Nucleus accumbens (tissue), 56 donors: ENCODE measurements at places on chromosomes 2 and 18.
A peak's percentile ranks its signal among the peaks of the same experiment; 100 is the strongest.

DNA sequence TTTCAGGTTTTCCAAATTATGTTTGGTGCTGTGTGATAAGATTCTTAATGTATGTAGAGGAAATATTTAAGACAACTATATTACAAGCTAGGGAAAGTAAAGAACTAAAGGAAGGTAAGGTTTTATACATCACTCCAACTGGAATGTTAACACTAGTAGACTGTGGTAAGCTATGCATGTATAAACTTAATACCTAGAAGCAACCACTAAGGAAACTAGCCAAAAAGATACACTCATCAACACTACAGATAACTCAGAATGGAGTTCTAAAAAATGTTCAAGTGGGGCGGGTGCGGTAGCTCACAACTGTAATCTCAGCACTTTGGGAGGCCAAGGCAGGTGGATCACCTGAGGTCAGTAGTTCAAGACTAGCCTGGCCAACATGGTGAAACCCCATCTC is 37.8 kb upstream of the MALL start:
- DNase-seq, result no peak

DNA sequence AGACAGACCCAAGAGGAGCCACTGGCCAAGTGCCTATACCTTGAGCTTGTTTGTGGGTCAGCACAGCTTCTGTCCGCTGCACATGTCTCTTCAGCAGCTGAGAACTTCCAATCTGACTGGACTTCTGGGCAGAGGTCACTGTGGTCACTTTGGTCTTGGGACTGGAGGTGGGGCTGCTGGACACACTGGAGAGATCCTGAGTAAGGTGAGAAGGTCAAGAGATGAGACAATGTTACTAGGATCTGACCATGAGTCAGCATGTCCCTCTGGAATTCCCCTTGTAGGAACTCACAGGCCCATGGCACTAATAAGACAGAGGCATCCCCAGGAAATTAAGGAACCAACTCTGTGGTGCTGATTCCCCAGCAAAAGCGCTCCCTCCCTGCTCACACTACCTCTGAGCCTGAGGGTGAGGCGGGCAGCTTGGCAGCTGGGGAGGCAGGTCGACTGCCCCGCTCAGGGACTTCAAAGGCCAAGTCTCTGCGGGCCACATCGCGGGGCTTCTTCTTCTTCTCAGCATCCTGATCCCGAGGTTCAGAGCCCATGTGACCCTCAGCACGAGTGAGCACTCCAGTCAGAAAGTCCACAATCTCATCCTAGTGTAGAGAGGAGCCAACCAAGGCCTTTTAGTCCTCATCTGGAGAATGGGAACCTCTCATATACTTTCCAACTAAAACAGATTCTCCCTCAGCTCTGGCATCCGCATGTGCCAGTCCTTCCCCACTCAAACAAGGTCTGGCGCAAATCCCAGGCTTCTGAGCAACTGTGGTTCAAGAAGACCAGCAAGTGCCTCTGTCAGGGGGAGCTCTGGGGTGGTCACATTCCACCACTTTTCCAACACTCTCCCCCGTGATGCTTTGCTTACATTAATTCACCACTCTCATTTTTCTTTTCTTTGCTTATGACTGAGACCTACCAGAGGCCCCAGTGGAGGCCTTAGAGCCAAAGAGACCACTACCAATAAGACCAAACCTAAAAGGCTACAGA is 29.4 kb downstream of the KANSL3 start:
- no peak for DNase-seq

DNA sequence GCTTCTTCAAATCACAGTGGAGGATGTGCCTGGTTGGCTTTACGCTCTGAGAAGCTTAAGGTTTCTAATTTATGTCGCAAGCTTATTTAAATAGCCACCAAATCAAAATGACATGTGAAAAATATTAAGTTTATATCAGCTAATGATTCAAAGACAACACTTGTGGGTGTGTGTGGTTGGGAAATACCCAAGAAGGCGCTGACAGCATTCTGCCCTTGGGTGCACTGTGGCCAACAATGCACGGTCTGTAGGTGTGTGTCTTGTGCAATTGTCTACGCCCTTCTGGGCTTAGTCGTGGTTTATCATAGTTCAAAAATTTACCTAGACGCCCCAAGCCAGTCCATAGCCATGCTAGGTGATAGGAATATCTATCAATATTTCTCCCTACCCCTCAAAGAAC is 60.9 kb downstream of the KCTD1 start:
- no peak for DNase-seq

DNA sequence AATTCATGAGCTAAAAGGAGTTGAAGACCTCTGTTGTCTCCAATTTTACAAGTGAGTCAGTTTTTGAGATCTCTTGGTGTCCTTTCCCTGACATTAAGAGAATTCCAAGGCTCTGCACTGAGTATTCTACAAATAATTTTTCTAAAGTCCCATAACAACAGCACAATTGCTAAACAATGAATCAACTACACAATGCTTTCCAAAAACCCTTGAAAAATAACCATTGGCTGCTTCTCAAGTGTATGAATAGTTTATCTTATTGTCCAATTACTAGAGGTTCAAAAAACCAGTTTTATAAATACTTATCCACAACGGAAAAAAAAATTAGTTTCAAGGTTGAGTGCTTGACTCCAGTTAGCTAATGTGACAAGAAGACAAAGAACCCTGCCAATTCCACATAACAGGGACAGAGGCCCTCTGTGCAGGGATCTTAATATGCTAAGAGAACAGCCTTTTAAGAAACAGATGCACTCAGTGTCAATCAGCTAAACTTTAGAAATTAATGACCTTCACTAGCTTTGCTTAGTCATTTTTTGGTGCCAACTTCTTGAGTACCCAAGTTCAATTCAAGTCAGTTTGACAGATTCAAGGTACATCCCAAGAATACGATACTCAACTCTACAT is 266.6 kb upstream of the CYP26B1 start:
- DNase-seq, result no peak

GRCh38 chr2:101341901-101342624 is 33.6 kb upstream of the RNF149 start:
- peak; percentile 47 for DNase-seq

GRCh38 chr2:206642075-206643025 is at the start of gene FAM237A:
Gene FAM237A, plus strand, starts transcription at chr2:206642487. Its CDS starts 1,750 bp downstream, at chr2:206644237.
- DNase-seq, result peak; percentile 7

DNA sequence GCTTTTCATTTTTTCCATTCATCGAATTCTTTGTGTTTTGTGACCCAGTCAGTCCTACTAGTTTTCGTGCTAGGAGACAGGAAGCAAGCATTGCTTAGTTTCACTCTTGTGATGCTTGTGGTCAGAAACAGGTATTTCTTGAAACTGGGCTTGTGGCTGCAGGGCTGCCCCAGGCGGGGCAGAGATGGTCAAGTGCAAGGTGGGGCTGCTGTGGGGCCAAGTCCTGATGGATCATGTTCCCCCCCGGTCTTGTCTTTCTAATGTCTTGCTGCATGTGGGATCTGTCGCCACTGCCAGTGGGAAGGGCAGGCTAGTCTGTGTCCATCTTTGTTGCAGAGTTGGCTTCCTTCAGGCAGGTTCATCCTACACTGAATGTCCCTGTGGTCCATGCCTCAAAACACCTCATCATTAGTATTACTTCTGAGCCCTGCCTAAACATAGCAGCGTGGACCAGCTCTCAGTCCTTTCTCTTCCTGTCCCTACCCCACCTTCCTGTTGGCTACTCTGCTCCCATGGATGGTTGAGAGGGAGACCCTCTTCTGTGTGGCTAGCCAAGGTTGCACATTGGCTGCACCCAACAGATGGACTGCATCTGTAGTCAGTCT is 38.7 kb downstream of the INPP4A start:
- no peak for DNase-seq

DNA sequence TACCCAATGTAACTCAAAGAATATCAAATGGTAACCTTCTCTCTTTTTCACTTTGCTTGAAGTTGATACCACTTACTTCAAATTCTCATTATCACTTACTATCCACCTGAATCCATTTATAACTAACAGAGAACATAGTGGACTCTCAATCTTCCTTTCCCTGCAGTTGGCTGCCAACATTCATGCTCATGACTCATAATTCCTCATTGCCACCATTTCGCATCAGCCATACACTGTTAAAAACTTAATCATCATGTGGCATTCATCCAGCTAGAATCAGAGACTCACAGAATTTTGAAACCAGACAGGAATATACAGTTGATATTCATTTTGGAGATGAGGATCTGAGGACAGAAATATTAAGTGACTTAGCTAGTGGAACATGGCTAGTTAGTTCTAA is 56.8 kb downstream of the SLC4A10 start:
- no peak for DNase-seq

DNA sequence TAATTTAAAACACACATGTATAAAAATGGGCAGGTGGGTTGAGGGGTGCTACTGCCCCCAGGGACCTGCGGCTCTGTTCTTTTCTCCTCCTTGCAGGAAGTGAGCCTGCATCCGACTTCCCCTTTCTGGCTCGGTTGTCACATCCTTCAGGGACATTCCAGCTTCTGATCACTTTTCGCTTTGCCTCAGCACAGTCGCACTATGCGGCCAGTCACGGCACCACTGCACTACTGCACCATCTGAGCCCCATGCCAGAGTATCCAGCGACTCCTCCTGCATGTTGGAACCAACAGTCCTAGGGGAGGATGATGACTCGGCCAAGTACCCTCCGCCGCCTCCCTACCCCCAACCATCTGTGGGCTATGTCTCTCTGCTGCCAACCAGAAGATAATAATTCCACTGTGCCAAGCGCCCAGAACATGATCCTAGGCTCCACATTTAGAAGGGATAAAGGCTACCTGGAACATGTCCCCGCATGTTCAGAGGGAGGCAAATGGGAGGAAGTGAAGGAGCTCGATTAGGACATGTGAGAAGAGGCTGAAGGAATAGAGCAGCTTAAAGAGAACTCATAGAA is 17.6 kb downstream of the CDC42EP3 start:
- DNase-seq, result no peak

DNA sequence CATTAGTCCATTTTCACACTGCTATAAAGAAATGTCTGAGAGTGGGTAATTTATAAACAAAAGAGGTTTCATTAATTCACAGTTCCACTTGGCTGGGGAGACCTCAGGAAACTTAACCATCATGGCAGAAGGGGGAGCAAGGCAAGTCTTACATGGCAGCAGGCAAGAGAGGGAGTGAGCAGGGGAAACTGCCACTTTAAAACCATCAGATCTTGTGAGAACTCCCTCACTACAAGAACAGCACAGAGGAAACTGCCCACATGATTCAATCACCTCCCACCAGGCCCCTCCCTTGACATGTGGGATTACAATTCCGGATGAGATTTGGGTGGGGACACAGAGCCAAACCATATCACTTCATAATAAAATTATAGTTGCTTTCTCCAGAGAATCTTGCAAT is 365.5 kb upstream of the ID2 start:
- no peak for DNase-seq

GRCh38 chr2:175461839-175462238 is 280.3 kb upstream of the ATP5MC3 start:
- no peak for DNase-seq

DNA sequence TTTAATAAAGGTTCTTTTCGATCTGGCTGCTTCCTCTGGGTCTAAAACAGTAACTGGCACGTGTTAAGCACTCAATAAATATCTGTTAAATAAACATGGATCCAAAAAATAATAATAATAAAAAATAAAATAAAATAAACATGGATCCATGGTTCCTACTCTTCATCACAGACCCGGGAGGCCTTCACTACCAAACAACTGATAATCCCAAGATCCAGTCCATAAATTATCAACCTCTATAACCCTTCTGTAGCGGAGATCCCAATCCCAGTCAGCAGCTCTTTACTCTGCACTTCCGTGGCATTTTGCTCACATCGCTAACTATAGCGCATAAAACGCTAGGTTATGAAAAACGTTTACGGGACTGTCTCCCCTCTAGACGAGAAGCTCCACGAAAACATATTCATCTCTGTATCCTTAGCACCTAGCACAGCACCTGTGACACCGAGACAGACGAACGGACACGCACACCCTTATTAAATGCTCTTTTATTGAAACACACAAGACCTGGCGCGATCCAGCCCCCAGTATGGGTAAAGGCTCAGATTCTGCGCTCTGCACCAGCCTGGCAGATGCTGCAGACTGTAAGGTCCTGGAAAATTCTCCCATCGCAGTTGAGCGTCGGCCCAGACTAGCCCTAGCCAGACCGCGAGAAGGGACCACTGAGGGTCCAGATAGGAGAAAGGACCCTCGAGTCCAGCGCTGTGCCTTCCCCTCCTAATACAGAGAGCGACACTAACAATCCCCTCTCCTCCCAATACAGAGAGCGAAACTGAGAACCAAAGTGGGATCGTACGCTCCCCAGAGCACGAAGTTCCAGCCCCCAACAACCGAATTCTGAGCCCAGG is 770 bp downstream of the NBAS start:
- no peak for DNase-seq

DNA sequence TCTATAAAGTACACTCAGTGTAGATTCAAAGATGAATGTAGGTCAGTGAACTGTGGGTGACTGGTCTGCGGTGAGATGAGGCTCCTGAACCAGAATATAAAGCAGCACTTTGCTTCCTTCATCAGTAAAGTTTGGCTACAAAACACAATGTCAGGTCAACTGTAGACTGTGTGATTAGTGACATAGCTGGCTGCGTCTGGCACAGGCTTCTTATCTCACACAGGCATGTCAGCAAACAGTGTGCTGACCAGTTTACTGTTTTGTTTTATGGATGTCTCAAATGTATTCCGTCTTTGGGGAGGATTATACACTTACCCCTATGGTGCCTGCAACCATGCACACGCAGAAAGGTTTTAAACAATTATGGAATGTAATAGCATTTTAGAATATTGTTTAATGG is 87.1 kb downstream of the ZNF236 start:
- DNase-seq, result no peak

DNA sequence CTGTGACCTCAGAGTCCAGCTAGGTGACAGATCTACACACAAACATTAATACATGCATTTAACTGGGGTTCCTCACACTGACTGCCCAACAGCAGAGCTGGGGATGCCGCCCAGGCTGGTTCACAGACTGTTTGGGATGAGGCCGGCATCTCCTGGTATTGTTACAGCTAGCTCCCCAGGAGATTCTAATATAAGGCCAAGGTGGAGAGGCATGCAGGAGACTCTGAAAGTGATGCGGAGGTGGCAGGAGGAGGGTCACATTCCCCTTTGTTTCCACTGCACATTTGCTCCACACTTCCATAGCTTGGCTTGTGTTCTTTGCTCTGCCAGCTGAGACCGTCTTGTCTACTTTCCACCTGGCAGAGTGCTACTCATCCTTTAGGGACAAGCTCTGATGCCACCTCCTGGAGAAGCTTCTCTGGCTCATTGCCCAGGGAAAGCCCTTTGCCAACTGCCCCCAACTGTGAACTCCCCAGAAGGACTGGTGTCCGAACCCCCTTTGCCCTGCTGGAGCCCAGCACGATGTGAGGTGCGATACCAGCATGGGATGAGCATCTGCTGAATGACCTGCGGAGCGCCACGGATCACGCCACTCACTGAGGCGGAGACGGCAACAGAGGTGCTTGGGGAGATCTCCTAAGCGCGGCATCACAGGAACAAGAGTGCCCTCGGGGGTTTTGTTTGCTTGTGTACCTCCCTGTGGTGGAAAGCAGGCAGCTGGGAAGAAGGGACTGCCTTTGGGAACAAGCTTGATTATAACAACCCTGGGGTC is 88.8 kb downstream of the UXS1 start:
- DNase-seq, result no peak

DNA sequence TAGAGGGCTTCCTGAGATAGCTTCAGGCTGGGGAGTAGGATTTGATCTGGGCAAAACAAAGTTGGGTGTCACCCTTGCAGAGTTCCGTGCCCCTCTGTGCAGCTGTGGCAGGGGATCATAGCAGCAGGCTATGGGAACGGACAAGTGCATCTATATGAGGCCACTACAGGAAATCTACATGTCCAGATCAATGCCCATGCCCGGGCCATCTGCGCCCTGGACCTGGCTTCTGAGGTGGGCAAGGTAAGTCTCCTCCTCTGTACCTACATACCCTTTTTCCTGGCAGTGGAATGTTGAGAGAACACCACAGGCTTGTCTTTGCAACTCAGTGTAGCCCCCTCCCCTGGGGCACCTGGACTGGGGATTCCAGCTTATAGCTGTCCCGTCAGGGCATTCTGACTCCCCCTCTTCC is 3.5 kb downstream of the WDR54 start:
- DNase-seq, result no peak
